ENCODE measurements at places on chromosomes 11 and 22. TPM values are rescaled to one million over a fixed set of nuclear protein-coding genes. Genes with fewer than 3 reads are reported as not detected.

GRCh38 chr22:43269246-43269645 is 73.9 kb downstream of the SCUBE1 start:
- peaks cover 4% of the 10 kb centered on the region for H3K27me3 ChIP-seq
- no peak for DNase-seq
- no peak overlapping the region for H3K4me3 ChIP-seq
- peaks cover 18% of the 10 kb centered on the region for H3K4me1 ChIP-seq
- no peaks in the 10 kb centered on the region for H3K36me3 ChIP-seq
- H3K27ac ChIP-seq, result no peak overlapping the region

DNA sequence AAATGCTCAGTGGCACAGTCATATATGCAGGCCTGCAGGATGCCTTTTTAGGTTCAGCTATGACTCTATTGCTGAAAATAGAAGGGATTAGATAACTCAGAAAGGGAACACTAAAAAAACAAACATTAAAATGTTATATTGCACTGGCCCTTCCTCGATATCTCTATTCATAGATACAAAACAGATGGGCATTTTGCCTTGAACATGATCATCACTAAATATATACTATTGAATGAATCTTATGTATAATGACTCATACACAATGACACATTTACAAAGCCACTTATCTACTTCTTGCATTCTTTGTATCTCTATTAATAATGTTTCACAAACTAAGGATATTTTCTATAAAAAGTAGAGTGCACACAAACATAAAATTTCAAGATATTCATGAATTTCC is 2352.8 kb upstream of the RAG2 start:
- no peak overlapping the region for H3K27ac ChIP-seq
- no peaks in the 10 kb centered on the region for H3K27me3 ChIP-seq
- H3K4me1 ChIP-seq, result no peaks in the 10 kb centered on the region
- no peaks in the 10 kb centered on the region for H3K36me3 ChIP-seq
- DNase-seq, result no peak

DNA sequence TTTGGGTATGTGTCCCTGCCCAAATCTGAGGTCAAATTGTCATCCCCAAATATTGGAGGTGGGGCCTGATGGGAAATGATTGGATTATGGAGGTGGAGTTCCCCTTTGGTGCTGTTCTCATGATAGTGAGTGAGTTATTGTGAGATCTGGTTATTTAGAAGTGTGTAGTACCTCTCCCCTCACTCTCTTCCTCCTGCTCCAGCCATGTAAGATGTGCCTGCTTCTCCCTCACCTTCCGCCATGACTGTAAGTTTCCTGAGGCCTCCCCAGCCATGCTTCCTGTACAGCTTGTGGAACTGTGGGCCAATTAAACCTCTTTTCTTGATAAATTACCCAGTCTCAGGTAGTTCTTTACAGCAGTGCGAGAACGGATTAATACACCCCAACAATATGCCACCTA is 9.0 kb downstream of the GAB2 start:
- no peaks in the 10 kb centered on the region for H3K36me3 ChIP-seq
- no peak overlapping the region for H3K27ac ChIP-seq
- DNase-seq, result no peak

DNA sequence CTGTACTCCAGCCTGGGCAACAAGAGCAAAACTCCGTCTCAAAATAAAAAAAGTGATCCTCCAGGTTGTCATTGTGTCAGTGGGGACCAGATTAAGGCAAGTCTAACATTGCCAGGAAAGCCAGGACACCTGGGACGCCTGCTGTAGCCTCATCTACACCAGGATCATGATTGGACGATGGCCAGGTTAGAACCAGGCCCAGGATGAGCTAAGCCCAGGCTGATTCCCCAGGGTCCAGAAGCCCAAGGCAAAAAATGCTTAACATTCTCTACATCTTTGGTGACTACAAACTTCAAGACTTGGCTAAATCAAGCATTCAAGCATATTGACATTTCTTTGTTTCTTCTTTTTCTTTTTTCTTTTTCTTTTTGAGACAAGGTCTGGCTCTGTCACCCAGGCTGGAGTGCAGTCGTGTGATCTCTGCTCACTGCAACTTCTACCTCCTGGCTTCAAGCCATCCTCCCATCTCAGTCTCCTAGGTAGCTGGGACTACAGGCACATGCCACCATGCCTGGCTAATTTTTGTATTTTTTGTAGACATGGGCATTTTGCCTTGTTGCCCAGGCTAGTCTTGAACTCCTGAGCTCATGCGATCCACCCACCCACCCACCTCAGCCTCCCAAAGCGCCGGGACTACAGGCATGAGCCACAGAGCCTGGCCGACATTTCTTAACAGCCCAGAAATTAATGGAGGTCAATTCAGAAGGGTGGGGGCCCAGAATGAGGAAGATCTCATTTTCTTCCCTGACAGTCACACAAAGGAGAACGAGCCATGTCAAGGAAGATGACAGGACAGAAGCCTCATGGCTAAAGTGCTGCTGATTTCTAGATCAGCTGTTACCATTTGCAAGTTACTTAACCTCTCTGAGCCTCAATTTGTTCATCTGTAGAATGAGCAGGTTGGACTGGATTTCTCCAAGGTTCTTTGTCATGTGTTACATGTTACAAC is 12.5 kb upstream of the PTPRJ start:
- H3K4me1 ChIP-seq, result no peaks in the 10 kb centered on the region
- H3K27me3 ChIP-seq, result no peaks in the 10 kb centered on the region
- no peaks in the 10 kb centered on the region for H3K36me3 ChIP-seq
- H3K27ac ChIP-seq, result no peak overlapping the region

DNA sequence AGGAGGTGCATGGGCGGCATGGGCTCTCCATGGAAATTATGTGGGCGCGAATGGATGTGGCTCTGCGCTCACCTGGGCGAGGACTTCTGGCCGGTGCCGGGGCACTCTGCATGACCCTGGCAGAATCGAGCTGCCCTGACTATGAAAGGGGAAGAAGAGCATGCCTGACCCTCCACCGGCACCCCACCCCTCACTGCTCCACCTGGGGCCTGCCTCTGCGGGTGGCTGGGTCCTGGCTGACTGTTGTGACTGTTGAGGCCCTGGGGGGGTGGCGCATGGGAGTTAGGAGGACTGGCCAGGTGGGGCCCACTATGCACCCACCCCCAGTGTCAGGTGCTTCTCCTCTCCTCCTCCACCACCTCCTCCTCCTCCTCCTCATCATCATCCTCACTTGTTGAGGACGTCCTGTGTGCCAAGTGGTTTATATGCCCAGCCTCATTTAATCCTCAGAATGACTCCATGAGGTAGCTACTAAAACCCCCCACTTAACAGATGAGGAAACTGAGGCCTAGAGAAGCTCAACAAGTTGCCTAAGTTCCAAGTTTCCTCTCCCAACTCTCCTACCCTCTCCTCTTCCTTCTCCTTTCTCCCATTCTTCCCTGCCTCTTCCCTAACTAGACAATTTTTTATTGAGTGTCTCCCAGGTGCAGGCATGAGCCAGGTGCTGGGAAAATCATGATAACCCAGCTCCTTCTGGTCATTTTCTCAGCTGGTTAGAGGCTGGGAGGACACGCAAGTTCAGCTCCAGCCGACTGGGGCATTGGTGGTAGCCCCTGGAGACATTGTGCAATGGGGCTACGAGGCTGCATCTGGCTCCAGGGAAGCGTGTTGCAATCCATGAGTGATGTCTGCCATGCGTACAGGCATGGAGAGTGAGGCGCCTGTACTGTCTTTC is 2.3 kb downstream of the MYEOV start:
- H3K4me1 ChIP-seq, result peaks cover 32% of the 10 kb centered on the region
- peak overlapping the region; percentile 89 for H3K27ac ChIP-seq
- H3K36me3 ChIP-seq, result no peaks in the 10 kb centered on the region
- no peaks in the 10 kb centered on the region for H3K27me3 ChIP-seq
- DNase-seq, result no peak

NEFH gene
- 0.13 TPM for total RNA-seq

KMT5B gene
- 19.6 TPM for total RNA-seq

TPBGL gene
- not detected for total RNA-seq

GRIK4 gene
- 1.3 TPM for total RNA-seq

Measured in GM12878 (cell line).